ENCODE measurements at places on chromosomes 5 and 9.

DNA sequence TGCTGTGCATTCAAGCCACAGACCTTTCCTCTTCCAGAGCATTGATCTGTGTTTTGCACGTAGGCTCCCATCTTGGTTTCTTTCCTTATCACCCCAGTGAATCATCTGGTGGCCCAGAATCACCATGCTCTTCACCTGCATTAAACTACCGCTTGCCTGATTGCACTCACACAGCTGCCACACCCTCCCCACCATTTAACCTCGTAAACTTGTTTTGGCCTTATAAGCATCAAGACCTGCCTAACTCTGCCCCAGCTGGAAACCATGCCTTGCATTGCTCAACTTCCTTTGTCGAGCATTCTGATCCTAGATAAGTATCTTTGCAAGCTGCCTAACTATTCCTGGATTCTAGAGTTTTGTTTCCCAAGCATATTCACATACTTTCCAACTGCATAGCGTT is 369.6 kb upstream of the SEMA6A start:
- DNase-seq, result no peak

DNA sequence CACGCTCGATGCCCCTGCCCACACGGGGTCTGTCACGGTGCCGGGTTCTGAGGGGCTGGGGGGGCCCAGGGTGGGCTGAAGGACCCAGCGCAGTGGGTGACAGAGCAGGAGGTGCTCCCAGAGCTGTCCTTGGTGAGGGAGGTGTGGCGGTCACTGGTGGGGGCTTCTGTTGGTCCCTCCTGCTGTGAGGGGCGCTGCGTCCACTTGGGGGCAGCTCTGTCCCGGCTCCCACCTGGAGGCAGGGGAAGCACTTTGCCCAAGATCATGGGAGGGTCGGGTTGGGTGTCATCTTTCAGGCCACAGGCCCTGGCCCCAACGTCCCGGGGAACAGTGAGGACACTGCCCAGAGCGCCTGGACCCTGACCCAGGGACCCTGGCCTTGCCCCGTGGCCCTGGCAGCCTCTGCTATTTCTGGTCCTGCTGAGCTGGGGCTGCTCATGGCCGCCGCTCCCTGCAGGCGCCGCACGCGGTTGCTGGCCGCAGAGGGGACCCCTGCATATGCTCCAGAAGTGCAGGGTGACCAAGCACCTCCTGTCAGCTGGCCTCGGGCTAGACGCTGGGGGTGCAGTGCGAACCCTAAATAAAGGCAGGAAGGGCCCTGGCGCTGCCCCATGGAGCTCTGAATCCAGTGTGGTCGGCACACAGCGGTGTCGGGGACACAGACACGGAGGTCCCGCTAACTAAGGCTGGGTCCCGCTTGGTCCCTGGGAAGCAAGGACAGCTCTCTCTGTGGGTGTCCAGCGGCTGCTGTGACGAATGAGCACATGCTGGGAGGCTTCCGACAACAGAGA is 11.6 kb upstream of the RNU6ATAC start:
- DNase-seq, result no peak

DNA sequence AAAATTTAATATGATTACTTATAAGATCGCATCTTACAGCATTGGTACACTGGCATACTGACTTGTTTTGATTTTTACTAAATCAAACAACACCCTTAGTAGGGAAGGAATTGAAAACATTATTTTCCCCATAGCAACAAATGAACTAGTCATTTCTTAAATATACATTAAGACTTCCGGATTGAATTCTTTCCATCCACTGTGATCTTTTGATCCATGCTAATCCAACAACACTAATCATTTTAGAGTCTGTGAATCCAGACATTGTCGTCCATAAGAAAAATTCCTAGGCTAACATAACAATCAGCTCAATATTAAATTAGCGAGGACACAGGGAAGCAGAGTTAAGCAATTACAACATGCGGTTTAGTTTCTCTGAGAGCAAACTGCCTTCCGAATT is 21.6 kb upstream of the ERAP1 start:
- DNase-seq, result no peak

DNA sequence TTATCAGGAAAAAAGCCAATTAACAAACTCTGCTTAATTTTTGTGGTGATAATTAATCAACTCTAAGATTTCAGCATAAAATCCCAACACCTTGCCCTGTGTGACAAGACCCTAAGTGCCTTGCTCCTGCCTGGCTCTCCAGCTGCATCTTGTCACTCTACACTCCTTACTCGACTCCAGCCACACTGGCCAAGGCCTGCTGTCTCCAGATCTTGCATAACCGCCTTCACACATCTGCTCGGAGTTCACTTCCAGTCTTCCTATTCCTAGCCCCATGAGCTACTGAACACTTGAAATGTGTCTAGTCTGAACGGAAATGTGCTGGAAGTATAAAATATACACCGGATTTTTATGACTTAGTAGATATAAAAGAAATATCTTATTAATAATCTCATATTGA is 259.6 kb downstream of the EPB41L4A start:
- DNase-seq, result no peak

- DNase-seq, result no peak
These were observed 7.7 kb downstream of the FREM1 start for GRCh38 chr9:14902561-14902960.

- no peak for DNase-seq
These were observed 9.8 kb downstream of the NTNG2 start for GRCh38 chr9:132171702-132172101.

GRCh38 chr5:154708846-154709245 is 46.3 kb upstream of the LARP1 start:
- no peak for DNase-seq

DNA sequence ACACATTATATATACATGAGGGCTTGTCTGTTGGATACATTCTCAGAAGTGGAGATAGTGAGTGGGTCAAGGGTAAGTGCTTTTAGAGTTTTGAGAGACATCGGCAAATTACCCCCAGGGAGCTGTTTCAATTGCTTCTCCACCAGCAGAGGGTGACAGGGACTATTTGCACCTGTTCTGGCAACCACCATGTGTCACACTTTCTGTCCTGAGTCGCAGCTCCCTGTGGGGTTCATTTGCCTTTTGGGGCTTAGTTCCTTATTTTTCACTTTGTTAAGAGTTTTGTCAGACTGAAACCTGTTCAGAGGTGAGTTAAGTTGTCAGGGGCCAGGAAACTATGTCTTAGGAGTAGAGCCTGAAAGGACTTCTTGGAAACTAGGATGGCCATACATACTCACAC is 20.1 kb upstream of the SLC36A1 start:
- no peak for DNase-seq

- DNase-seq, result no peak
These were observed 23.2 kb downstream of the LPCAT1 start for GRCh38 chr5:1500411-1501091.

DNA sequence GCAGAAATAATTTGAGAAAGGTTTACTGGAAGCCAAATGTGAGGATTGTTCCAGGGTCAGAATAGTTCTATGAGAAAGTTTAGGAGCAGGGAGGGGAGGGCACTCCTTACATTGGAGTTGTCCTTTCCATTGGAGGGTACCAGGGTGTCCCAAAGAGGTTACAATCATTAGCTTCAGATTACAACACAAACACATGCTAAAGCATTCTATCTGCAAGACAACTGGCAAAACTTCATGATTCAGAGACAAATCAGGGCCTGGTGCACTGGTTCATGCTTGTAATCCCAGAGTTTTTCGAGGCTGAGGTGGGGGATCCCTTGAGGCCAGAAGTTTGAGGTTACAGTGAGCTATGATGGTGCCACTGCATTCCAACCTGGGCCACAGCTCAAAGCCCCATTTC is 51.8 kb downstream of the NSUN2 start:
- DNase-seq, result no peak

Data from NCI-H1694 (cell line).